ENCODE measurements at places on chromosomes 4 and X.

GRCh38 chrX:20130357-20130756 lies 11.3 kb downstream of the EIF1AX start:
- DNase-seq = no peak

- DNase-seq = no peak
Observed at GRCh38 chr4:25929298-25929686, 15.3 kb downstream of the SMIM20 start.

DNA sequence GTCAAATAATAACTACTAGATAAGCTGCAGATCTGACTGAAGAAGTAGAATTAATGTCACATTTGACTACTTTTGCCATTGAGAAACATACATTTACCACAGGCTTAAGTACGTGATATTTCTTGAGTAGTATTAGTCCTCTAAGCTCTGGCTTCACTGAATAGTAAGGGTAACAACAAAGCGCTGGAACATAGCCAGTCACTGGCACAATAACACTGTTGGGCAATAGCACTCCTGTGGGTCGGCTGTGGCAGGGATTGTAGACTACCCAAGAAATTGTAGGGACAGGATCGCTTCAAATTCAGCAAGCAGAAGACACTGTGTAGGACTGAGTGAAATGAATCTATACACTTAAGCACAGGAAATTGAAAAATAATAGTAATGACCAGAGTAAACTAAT lies 27.1 kb upstream of the IL15 start:
- no peak for DNase-seq

DNA sequence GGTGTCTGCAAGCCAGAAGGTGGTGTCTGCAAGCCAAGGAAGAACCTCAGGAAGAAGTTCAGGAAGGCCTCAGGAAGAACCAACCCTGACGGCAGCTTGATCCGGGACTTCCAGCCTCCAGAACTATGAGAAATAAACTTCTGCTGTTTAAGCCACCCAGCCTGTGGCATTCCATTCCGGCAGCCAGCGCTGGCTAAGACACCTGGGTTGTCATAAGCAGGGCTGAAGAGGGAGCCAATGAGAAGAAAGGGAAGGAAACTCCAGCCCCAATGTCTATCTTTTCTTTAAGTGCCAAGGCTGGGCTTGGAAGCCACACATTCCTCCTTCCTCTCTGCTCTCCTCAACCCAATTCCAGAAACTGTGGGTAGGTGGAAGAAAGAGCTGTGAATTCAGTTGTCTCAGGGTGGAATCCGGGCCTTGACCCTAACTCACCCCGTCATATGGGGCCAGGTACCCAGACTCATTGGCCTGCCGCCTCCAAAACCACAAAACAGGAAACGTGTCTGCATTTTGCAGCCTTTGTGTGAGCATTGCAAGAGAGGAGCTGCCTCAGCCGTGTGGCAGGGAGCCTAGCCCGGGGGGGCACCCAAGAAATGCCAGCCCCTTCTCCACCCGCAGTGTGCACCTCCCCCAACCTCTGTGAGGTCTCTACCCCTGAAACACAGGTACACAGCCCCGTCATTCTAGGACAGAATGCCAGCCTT lies 26.8 kb downstream of the CRMP1 start:
- DNase-seq = no peak

DNA sequence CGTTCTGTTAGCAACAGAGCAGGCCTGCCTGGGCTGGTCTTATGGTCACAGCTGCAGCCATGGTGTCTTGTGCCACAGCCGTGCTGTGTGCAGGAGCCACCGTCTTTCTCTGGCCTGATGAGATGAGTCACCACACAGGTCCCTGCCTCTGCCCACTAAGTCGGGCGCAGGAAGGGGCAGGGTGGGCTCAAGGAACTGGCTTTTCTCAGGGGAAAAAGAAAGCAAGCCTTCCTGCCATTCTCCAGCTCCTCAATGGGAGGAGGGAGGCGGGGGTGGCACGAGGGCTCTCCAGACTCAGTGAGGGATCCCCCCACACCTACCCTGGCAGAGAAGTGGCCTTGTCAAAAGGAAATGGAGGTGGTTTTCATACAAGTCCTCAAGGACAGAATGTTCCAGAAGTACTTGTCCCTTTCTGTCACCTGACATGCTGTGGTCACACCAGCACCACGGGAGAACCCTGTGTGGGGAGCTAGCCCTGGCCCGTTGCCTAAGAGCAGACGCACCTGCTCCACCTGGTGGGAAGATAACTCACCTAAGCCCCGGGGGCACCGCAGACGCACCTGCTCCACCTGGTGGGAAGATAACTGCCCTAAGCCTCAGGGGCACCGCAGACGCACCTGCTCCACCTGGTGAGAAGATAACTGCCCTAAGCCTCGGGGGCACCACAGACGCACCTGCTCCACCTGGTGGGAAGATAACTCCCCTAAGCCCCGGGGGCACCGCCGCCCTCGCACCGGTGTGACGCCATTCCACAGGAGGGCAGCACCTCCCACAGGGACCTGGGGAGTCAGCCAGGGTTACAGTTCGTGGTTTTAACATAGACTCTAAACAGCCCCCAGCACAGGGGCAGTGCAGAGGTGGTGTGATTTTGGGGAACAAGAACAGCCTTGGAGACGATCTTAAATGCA lies 18.5 kb downstream of the UVSSA start:
- DNase-seq = no peak

DNA sequence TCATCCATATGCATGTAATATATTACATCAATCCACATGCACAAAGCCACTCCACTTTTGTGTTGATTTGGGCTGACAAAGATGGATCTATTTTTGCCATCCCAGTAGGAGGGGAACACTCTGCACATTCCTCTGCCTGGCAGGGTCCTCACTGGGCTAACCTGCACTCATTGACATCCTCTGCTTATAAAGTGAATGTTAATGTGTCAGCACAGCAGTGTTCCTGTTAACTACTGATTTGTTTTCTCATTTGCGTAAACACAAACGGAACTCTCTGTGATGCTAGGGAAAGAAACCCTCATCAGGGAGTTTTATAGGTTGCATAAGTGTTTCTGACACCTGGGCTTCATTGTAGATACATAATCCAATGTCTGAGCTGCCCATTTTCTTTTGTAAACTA lies 826.0 kb downstream of the RAB28 start:
- DNase-seq = no peak

DNA sequence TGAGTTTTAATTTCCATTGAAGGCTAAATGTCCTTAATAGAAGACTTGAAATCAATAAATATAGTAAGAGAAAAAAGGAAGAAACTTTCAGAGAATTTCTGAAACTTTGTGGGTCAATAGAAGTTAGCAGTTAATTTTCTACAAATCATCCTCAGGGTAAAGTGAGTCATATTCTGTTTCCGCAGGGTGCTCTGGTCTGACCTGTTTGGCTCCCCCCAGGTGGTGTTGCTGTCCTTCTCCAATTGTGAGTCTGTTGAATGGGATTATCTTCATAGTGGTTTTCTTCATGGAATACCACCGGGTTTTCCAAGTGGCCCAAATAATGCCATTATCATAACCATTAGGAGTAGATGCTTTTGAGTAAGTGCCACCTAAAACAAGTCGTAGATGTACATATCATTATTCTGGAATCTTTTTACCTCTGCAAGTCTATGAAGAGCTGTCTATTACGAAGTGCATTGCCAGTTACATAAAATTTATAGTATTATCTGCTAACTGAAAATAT lies 7.7 kb downstream of the FGG start:
- no peak for DNase-seq
